Epithelial cell of umbilical artery (primary cell): ENCODE measurements at places on chromosomes 5 and 9. TPM values are rescaled to one million over a fixed set of nuclear protein-coding genes. Genes with fewer than 3 reads are reported as not detected.

SREK1IP1 gene
- total RNA-seq: 12.7 and 19.6 TPM in 2 replicates

GADD45G gene
- 0.61 and 0.65 TPM in 2 replicates for total RNA-seq

ADGRV1 gene
- total RNA-seq: under 0.01 and 0.15 TPM in 2 replicates

SPINK4 gene
- not detected in 2 replicates for total RNA-seq

CATSPER3 gene
- total RNA-seq: not detected in 2 replicates

MOB3B gene
- not detected in 2 replicates for total RNA-seq

CARD6 gene
- 20.5 and 25.8 TPM in 2 replicates for total RNA-seq

IGFBPL1 gene
- 0.32 TPM in 1 of 2 replicates, not detected in the other for total RNA-seq

SEMA6A gene
- 0.15 and 0.32 TPM in 2 replicates for total RNA-seq

CFAP157 gene
- total RNA-seq: not detected in 2 replicates
